ENCODE measurements at places on chromosomes 4 and X. TPM values are rescaled to one million over a fixed set of nuclear protein-coding genes. Genes with fewer than 3 reads are reported as not detected.

Gene WNK3
- not detected for total RNA-seq

GRCh38 chrX:18565727-18566126, 106.2 kb downstream of the RS1 start:
- DNase-seq = no peak

DNA sequence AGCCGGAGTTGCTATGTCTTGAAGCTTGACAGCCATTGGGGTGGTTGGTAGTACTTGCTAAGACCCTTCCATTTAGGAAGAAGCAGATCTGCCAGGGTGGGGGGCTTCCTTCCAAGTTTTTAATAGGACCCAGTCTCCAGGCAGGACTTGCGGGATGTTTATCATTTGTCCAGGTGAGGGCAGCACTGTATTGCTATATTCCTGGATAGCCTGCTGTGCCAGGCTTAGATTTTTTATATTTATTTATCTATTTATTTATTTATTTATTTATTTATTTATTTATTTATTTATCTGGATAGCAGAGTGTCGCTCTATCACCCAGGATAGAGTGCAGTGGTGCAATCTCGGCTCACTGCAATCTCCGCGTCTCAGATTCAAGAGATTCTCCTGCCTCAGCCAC, 87.4 kb upstream of the CT45A1 start:
- peak; percentile 36 for DNase-seq

DNA sequence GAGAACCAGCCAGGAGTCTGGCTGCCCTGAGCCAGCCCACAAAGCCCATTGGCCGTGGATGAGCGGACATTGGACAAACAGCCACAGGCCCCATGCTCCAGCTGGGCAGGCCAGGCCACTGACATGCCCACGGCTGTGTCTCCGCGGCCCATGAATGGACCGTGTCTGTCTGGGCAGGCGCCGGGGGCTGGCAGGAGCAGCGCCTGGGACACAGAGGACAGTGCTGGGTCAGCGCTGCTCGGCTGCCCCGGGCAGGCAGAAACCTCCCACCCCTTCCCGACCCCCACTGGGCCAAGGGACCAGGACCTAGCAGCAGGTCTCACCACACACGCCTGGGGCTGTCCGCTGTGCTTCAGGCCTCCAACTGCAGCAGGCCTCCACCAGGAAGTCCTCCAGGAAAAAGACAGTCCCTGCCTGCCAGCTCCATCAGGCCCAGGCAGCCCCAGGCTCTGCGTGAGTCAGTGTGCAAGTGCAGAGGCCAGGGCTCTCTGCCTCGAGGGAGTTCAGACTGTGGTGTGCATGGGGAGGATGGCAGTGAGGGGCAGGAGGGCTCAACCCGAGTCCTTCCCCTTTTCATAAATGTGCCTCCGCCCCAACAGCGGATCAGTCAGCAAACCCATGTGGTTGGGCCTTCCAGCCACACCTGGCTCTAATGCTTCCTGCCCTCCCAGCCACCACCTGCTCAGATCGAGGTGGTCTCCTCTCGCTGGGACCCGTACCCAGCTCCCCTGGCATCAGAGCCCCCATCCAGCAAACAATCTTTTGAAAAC, 17.2 kb upstream of the FGFR3 start:
- DNase-seq = peak; percentile 37

DNA sequence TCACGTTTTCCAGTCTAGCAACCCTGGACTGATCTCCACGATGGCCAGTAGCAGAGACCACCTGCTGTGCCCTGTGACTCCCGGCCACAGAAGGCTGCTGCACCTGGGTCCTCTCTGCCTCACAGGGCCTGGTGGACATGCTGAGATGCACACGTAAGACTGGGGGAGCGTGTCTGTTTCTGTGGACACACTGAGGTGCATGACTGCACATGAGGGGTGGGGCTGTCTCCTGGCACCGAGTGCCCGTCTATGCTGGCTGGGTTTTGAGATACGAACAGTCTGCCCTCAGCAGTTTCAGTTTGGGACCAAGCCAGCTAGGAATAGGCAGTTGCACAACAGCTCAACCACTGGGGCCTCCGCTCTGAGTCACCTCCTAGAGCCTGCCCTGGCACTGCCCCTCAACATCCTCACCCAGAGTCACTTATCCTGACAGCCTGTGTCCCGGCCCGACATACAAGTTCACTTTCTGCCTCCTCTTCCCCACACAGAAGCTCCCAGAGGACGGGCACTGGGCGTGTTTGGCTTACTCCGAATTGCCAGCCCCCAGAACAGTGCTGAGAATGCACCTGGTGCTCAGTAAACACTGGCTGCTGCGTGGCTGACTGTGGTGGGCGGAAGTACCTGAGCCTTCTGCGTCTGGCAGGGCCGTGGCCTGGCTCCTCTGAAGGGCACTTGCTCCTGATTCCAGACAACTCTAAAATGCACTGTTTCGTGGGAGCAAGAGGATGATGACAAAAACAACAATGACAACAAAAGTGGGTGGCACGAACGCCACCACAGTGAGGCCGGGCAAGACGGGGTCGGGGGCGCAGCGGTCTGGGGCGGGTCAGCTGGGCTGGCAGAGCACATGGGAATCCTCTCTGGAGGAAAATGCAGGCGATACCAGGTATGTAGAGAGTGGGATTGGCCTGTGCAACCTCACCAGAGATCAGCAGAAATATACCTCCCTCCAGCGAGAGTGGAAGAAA, 30.9 kb downstream of the RNF212 start:
- DNase-seq = peak; percentile 98

GRCh38 chrX:45006002-45006800, 133.2 kb downstream of the KDM6A start:
- peak; percentile 66 for DNase-seq

Gene NXF2
- total RNA-seq = not detected

Gene DNAAF6
- total RNA-seq = not detected
